ENCODE measurements at places on chromosomes 1 and 21.

DNA sequence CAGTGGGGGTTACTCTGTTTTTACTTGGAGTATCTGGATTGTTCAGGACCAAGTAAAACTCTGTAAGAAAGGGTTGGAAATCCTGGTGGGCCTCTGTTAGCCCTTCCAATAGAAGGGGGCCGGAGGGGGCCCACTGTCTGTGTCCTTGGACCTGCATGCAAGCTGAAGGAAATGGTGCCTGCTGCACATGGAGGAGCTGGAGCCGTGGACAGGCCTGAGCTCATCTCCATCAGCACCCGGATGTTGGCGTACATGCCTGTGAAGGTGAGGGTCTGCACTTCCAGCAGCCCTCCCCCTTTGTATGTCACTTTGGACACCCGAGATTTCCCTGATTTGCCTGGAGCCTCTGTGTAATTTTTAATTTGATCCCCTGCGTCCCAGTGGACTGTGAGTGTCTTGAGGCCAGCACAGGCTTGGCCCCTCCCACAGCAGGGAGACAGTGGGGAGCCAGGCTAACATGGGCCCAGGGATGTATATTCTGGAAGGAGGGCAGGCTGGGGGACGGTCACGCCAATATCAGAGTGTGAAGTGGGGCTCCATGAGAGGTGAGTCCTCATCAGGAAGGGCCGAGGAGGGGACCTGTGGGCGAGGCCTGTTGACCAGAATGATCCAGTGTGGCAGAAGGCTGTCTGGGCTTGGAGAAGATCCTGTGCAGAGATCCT is 16.8 kb downstream of the GALNT2 start:
- no peak for DNase-seq

DNA sequence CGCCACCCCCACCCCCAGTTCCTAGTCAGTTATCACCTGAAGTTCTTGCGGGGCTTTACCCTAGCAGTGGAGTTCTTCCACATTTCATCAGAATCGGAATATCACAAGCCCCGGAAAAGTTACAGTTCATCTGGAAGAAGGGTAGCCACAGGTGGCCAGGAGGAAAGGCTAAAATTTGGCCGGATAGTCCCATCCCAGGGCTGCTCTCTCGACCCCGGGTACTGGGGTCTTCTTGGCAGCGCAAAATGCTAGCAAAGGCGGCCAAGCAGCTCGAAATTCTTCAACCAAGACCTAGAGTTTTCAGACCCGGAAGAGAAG is 7.9 kb downstream of the HLX start:
- DNase-seq, result no peak

DNA sequence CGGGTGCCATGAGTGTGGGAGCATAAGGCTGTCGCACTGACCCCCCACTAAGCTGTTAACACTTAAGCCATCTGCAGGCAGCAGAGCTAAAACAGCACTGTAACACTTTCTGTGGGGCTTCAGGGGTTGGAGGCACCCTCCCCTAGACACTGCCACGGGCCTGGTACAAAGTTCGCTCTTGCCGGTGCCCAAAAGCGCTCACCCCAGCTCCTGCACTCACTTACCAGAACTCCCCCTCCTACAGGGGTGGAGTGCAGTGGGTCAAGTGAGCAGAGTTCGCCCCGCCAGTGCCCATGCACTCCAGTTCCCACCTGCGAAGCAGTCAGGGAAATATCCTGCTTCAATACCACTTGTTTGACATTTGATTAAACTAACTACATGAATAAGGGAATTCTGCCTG is 46.3 kb upstream of the CFAP298 start:
- no peak for DNase-seq

- DNase-seq, result no peak
Observed at GRCh38 chr1:218945050-218945449, 228.6 kb upstream of the LYPLAL1 start.

DNA sequence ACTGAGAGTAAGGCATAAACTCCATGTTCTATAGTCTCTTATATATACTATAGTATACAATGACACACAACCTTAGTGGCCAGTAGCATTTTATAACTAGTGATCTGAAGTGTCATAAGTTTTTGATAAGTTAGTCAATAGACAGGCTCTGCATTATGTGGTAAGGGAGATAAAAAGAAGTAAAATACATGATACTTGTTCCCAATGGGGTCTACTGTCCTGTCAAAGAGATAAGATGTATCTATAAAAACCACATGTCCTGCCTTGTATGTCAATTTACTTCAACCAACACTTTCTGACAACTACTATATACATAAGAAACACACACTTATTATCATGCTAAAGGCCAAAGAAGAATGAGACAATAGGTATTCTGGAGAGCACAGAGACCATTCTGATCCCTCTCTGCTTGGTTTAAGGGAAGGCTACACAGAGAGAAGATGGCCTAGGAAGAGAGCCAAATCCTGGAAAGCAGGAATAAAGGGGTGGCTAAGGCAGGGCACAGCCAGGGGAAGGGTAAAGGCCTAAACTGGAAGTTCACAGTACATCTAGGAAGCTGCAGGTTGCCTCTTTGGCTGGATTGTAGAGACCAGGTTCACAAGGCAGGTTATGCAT is 91.4 kb downstream of the LYST start:
- no peak for DNase-seq

GRCh38 chr1:201212461-201213055 is 21.9 kb downstream of the IGFN1 start:
- no peak for DNase-seq

DNA sequence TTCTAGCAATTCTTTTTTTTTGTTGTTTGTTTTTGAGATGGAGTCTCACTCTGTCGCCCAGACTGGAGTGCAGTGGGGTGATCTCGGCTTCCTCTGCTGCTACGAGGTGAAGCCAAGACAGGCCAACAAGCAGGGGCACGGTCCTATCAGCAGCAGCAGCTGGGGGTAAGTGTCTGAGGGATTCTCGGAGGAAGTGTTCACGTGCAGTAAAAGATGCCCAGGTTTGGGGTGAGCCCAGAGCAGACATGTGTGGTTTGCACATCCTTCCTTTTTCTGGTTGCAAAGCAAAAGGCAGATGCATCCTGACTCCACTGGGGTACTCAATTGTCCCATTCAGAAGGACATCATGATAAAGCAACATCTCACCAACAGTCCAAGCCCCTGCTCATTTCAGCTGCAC is 27.7 kb downstream of the PIGP start:
- no peak for DNase-seq

- DNase-seq, result no peak
Observed at GRCh38 chr1:43315963-43316737, 15.4 kb downstream of the TIE1 start.

- DNase-seq, result no peak
Observed at GRCh38 chr1:27678747-27679146, 6.8 kb upstream of the IFI6 start.

DNA sequence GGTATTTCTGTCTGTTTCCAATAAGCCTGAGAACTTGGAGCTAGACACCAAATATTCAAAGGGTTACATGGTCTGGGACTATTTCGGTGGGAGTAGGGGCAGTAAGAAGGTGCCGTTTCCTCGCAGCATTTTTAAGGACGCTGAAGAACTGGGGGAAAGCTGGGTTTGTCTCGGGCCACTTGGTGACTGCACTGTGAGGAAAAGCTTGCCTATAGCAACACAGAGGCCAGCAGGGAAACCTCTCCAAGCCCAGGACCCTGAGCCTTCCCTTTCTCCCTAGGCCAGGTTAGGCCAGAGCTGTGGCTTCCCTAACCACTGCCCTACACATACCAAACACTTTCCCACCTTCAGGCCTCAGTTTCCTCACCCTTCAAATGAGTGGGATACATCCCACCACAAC is 3.3 kb downstream of the GLIS1 start:
- DNase-seq, result no peak

GRCh38 chr1:234978397-234979295 is 150.0 kb downstream of the TOMM20 start:
- DNase-seq, result peak; percentile 31

GRCh38 chr1:42739753-42740700 is at the start of gene CLDN19:
Gene CLDN19, minus strand, starts transcription at chr1:42740236. Its CDS starts 173 bp downstream, at chr1:42740063.
- DNase-seq, result no peak

DNA sequence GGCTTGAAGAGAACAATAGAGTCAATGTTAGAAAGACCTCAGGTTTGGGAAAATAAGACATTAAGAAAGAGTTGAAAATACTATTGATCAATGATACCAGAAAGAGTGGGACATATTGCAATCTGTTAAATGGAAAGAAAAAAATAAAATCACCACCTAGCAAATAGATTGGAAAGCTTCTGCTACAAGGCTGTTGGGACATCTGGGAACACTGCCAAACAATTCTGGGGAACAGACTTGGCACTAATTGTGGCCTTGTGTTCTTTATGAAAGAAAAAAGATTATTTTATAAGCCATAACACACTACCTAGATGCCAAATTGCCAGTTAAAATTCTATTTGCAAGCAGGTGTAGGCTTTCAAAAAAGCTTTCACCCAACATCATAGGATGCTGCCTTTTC is 137.8 kb downstream of the TSEN15 start:
- DNase-seq, result no peak

GRCh38 chr1:3541465-3541864 is 69.8 kb downstream of the MEGF6 start:
- DNase-seq, result no peak

GRCh38 chr21:33945652-33946270 is 30.2 kb upstream of the ATP5PO start:
- DNase-seq, result no peak

DNA sequence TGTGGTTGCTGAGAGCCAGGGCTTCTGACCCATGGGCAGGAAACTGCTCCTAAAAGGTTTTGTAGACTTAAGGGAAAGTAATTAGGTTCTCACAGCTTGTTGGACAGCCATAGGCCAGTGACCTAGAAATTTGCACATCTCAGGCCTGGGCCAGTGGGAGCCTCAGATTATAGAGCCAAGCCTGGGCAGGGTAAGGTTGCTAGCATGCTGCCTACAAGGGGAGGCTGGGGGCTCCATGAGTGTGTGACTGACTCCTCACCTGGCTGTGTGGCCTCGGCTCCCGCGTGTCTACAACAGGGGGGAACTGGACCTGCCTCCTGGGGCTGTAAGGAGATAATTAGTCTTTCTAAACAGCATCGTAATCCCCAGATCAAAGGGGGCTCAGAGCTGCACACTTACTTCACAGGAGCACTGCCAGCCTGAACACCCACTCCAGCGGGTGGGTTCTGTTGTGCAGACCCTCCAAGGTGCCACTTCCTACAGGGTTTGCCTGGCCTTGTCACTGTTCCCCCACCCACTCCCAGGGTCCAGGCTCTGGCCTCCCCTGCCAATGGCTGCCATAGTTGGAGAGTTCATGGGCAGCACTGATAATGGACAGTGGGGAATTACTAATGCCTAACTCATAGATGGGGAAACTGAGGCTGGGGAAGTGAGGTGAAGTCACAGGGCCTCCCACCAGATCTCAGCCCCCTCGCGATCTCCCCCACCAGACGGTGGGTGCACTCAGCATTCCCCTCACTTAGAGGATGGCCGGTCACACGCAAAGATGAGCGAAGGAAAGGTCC is 230.4 kb upstream of the TMEM51 start:
- DNase-seq, result no peak

GRCh38 chr1:181104042-181104789 is 15.7 kb downstream of the IER5 start:
- DNase-seq, result no peak

- no peak for DNase-seq
Observed at GRCh38 chr1:103960045-103960444, 210.3 kb downstream of the AMY1C start.

GRCh38 chr1:118200836-118201235 is 15.8 kb upstream of the SPAG17 start:
- DNase-seq, result no peak

DNA sequence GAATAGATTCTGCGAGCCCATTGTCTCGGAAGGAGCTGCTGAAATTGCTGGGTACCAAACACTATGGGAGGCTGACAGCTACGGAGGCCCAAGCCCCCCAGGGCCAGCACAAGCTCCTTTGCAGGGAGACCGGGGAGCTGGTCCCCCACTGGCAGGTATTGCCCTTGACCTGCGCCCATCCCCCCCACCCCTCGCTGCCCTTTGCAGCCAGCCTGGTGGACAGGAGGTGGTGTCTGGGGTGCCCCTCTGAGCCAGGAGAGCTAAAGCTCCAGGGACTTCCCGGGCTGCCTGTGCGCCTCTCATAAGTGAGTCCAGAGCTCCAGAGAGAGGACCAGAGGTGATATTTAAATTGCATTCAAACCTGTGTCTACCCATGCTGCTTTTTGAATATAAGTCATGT is 5.4 kb downstream of the SERTAD4 start:
- DNase-seq, result no peak

DNA sequence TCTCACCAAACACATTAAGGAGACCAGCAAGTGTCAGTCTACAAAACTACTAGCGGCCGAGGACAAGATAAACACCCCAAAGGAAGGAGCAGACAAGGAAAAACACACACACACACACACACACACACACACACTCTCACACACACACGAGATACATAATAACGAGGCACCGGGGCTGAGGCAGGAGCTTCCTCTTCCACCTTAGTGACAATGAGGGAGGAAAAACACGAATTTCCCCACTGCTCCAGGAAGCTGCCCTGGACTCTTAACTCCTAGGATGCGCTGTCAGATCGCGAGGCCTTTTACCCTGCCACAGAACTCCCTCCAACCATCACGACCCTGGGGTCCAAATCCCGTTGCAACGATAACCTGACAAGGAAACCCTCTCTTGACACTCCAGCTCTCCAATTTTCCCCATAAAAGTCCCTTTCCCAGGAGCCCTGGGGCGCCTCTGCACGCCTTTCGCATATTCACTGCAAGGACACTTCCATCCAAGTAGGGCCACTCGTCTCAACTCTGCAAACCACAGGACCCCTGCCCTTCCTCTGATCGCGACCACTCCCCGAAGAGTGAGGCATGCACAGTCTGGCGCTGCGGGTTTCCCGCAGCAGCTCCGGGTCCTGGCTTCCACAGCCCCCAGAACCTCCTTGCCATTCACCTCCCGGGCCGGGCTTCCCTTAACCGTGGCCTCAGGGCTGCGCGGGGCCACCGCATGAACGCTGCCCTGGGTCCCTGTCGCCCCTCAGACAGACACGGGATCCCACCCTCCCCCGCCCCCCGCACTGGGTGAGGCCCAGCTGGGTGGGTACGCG is 581 bp downstream of the ETV3 start:
- DNase-seq, result no peak

DNA sequence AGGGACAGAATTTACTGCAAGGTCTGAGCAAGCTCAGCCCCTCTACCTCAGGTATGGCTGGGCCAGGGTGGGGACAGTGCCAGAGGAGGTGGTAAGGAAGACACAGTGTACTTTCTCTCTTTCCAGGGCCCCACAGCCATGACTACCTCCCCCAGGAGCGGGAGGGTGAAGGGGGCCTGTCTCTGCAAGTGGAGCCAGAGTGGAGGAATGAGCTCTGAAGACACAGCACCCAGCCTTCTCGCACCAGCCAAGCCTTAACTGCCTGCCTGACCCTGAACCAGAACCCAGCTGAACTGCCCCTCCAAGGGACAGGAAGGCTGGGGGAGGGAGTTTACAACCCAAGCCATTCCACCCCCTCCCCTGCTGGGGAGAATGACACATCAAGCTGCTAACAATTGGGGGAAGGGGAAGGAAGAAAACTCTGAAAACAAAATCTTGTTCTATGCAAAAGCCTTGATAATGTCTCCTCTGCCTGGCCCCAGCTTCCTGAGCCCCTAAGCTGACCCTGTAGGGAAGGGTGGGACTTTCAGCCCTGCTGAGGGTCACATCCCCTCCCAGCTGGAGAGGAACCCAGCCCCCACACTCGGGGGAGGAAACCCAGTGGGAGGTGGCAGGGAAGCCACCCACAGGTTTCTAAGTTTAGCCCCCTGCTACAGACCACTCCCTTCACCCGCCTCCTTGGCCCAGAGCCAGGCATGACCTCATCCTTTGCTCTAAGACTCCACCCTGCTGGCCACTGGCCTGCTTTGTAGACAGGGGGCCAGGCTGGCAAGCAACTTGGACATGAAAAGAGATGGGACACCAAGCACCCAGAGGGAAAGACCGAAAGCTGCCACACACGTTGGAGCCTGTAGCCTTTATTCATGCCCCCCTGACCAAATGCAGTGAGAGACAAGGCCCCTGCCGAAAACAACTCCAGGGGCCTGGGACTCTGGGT is 6.4 kb downstream of the RHOC start:
- peak; percentile 56 for DNase-seq
